ENCODE measurements at places on chromosomes 16 and 17.

DNA sequence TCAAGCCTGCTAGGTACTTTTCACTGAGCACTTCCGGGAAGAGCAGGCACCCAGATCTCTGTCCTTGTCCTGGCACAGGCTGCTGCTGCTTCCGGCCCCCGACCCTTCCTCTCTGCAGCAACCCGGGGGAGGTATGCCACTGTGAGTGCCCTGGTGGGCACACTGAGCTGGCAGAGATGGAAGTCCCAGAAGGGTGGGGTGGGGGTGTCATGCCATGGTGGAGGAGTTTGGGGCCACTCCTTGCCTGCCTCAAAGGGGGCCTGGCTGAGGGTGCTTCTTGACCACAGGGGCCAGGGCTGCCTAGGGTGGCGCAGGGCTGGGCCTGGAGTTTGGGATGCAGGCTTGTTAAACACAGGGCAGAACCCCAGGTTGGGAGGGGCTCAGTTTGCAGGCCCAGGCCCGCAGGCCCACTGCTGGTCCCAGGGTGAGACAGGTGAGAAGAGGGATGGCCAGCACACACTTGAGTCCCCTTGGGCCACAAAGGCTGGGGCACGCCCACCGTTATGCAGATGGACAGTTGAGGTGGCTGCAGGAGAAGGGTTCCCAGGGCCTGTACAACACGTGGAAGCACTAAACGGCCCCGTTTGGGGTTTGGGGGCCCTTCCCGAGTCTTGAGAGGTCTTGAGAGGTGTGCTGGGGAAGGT is 8.7 kb downstream of the TMEM235 start:
- no peak for DNase-seq

DNA sequence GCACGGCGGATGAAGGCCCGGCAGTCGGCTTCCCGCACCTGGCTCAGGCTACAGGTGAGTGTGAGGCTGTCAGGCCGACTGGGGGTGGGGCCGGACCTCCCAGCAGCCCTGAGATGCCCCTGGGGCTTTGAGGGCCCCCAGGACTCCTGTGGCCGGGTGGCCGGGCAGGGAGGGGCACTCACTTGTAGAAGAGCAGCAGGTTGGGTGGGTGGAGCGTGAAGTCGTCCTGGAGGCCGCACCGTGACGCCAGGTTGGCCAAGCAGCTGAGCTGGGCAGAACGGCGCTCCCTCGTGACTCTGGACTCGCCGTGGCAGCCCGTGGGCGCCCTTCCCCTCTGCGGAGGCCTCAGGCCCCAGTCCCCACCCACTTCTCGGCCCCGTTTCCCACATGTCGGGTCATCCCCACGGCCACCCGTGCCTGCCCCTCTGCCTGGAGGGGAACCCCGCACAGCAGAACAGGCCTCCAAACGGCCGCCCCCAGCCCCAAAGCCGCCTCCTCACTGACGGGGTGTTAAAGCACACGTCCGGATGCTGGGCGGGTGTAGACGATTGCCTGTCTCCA is 12.9 kb downstream of the RPUSD1 start:
- no peak for DNase-seq

DNA sequence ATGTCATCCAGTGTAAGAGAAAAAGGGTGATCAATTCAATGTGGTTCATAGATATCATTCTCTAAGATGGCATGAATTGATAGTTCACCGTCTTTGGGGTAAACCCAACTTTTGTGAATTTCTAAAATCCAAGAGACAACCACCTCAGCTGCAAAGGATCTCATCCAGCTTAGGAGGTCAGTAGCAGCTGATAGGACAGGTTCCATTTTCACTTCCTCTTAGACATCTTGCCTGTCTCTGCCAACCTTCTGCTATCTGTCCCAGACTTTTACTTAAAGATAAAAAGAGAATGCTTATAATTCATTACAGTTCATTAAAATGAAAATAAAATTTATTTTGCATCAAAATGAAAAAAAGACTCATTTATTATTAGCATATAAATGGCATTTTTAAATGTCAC is 468.2 kb downstream of the XYLT1 start:
- no peak for DNase-seq

DNA sequence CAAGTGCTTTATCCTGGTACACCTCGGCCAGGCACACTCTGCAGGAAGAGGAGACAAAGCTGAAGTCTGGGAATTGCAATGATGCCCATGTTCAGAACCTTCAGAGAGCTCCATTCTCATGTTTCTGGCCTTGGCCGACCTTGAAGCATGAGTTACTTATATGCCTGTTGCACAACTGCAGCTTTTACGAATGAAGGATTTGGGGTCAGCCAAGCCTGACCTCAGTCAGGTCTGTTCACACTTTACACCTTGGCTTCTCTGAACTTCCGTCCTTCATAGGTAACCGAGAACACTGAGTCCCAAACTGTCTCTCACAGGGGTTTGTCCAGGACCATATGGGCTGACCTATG is 66.7 kb downstream of the GTF3C1 start:
- DNase-seq = no peak

DNA sequence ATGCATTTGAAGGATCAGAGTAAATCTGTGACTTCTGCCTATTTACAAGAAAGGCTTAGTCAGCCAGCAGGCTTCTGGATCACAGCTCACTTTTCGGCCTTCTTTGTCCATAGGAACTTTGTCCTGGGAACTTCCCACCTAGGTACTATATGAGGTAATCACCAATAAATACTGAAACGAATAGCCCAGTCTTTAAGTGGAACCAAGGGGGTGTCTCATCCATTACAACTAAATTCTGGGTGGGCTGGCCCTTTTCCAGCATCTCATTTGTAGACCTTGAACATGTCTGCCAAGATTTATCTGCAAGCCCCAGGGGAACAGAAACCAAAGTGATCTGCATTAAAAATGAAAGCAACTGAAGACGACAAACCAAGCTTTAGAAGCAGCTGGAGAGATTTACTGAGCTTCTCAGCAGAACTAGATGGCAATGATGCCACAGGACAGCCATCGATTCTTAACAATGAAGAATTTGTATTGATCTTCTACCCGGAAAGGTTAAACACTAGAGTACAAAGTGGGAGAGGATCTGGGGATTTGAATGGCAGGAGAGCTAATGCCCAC is 55.5 kb downstream of the SNX11 start:
- no peak for DNase-seq

DNA sequence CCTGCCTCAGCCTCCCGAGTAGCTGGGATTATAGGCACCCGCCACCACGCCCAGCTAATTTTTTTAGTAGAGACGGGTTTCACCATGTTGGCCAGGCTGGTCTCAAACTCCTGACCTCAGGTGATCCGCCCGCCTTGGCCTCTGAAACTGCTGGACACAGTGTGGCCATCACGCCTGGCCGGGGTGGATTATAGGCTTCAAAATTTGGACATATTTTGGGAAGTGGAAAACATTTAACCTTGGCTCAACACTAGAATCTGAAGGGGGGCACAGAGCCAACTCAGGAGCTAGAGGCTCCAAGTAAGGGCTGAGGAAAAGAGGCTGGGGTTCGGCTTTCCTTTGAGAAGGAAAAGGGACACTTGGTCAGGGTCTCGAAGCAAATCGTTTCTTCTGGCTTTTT is 2.2 kb upstream of the CDK5R1 start:
- DNase-seq = no peak

GRCh38 chr17:81302861-81303333 is 7.8 kb upstream of the SLC38A10 start:
- DNase-seq = no peak

- DNase-seq = no peak
Measured at GRCh38 chr16:74570412-74571301, 36.3 kb downstream of the GLG1 start.

GRCh38 chr17:56681561-56682266 is 88.2 kb downstream of the NOG start:
- DNase-seq = no peak

DNA sequence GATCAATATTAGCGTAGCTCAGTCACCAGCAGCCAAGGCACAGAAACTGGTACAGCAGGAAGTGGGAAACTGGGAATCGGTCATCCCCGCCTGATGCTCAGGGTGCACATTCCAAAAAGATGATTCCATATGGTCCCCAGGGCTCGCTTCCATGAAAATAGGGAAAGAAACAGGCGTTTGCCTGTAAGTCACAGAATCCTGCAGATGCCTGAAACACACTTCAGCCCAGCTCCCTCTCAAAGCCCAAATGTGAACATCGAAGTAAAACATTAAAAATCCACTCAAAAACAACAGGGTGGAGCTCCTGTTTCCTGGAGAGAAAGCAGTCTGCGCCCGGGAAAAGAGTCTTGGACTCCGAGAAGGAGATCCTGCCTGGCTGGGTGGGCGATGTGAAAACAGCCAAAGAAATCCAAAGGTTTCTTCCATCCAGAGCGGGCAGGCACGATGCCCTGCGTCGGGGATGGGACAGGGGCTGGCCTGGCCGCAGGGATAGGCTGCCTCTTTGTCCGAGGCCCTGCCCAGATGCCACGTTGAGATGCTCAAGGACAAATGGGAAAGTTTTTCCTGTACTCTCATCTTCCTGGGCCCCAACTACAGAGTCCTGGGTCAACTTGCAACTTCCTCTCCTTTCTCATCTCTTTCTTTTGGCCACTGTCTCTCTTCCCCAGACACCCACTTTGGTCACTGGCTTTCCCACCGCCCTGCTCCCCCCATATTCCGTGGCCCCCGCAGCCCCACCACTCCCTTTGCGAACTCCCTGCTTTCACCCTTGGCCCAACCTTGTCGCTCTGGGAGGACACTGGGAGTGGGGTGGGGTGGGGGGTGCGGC is 743 bp downstream of the WIPI1 start:
- DNase-seq = no peak

DNA sequence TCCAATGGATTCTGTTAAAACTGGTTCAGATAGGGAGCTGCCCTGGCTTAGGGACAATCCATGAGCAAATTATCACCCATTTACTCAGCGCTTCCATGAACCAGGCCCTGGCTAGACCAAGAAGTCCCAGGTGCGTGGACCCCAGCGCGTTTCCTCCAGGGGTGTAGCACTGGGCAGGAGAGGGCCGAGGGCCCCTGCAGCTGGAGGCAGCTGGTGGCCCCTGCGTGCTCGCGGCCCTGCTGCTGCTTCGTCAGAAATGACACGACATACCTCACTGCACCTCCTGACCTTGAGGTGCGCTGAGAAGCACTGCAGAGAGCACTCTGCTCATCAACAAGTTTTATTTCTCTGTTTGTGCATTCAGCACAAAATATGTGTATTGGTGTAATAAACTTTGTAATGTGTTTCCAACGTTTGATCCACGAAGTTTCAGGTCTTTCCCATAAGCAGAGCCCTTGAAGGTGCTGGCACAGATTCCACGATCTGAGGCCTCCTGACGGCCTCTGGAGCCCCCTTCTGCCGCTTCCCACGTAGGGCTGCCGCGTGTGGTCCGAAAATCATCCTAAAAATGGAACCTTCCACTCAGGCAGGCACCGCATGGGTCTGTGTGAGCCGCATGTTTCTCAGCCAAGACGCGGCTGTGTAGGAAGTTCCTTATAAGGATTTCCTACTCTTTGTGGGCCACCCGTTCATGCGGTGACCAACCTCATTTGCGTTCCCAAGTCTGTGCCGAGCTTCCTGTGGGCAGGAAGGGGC is 50.8 kb upstream of the ZCCHC14 start:
- DNase-seq = no peak

DNA sequence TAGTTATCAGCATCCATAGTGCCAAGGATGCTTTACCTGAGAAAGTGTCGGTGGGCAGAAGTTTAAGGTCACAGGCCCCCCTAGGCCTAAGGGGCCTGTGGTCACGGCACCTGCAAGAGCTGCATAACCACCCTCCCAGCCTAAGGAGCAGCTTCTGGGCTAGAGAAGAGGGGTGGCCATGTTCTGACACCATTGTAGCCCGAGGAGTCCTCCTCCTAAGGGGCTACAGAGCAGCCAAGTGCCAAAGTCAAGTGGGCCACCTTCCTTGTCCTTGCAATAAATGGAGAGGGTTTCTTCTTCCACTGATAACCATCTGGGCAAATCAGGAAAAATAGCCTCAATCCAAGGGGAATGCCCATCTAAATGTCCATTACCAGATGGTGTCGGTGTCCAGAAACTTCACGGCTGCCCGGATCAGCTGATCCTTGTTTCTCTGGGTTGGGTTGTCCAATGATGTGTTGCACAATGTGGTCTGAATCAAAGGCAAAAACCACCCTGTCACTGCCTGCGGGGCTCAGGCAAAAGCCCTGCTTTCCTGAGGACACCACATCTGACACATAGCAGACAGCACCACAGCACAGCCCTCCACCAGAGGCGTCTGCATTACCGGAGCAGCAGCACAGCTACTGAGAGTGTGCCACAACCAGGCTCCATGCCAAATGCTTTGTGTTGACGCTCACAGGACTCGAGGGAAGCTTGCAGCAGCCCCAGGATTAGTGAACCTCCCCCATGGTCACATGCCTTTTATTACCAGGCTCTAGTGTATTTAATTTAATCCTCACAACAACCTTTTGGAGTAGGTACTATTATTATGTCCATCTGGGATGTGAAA is 12.8 kb downstream of the ATPAF2 start:
- DNase-seq = no peak

DNA sequence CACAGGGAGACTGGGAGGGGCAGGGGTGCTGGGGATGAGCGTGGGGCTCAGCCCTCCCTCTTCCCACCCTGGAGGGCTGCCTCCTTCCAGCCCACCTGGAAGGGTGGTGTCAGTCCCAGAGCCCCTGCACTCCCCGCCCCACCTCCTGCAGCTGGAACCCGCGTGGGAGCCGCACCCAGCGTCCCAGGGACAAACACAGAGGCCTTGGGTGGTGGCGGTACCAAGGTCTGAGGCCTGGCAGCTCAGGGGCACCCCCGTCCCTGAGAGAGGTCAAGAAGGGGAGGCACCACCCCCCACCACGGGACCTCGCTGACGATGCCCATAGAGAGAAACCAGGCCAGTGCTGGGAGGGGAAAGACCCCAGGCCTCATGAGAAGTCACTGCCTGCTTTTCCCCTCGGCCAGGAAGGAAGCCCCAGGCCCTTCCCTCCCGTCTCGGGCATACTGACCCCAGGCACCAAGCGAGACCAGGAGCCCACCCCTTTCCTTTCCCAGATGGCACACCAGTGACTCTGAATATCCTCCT is 4.1 kb downstream of the HS3ST6 start:
- no peak for DNase-seq

DNA sequence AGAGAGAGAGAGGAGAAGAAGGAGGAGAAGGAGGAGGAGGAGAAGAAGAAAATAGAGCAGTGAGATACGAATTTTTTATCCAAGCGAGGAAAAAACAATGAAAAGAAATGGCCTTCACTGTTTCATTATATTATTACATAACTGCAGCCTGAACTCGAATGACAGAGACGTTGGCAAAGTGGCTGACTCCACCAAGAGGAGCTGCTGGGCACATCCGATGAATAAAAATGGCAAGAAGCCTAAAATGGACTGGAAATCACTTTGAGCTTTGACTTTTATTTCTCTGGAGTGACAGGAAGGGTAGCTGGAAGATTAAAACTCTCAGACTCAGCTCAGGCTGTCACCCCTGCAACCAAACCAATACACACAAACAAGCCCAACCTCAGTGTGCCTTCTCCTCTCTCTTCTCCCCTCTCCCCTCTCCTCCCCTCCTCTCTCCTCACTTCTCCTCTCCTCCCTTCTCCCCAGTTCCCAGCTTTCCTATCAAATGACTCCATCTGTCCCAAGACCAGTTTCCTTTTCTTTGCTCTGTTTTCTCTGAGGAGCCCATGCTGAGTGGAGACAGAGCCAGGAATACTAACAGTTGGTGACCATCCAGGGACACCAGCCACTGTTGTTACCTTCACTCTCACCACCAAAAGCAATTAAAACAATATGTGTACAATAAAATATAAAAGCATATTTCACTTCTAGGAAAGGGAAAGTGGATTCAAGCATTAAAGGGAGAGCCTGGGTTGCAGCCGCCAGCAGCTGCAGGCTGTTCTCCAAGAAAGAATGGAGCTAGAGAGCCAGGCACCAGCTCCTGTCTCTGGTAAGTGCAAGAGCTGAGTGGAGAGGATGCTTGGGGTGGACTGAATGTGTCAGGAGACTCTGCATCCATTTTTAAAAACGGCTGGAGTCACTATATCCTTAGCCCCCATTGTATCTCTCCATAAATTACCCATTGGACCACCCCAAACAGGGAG is 51.2 kb downstream of the SOX9 start:
- DNase-seq = no peak
